ENCODE measurements at places on chromosomes 7 and 10.

DNA sequence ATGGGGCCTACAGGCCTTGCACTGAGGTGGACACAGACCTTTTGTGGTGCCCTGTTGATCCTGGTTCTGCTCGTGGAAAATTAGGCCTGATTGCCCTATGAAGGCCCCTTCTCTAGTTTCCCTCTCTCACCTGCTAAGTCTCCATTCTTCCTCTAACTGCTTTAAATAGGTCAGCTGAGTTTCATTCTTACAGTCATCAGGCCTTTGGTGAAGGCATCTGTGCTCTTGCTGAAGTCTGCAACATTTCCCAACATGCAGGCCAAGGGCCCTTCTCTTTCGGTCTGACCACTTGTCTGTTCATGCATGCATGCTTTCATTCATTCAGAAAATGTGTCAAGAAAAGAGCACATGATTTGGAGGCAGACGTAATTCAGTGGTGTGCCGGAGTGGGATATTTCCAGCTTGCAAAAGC is 244.0 kb downstream of the BUB3 start:
- DNase-seq, result no peak
- no peak overlapping the region for H3K4me3 ChIP-seq
- H3K27ac ChIP-seq, result no peak overlapping the region
- H3K4me1 ChIP-seq, result peaks cover 2% of the 10 kb centered on the region
- no peaks in the 10 kb centered on the region for H3K27me3 ChIP-seq
- H3K36me3 ChIP-seq, result peaks cover 2% of the 10 kb centered on the region

DNA sequence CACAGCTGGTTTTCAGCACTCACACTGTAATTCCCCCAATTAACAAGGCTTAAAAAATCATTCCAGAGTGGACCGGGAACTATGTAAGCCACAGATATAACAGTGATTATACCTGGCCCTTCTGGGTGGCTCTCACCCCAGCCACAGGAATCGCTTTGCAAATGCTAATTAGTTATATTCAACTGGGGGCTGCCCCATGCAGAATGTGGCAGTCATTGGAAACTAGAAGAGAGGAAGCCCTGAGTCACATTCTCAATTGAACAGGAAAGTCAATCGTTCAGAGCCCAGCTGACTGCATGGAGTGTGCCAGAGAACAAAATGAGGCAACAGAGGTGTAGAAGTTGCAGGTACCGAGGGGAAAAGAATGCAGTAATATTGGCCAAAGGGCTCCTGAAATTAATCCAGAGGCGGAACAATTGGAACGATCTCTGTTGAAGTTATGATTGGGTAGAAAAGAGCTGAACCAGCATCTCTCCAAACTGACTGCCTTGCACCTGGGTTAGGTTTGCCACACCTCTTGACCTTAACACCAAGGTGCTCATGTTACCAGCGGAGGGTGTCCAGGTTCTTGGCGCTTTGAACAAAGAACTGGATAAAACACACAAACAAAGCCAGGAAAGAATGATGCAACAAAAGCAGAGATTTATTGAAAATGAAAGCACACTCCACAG is 909.7 kb upstream of the AUTS2 start:
- no peaks in the 10 kb centered on the region for H3K4me1 ChIP-seq
- H3K4me3 ChIP-seq, result no peak overlapping the region

GRCh38 chr10:21520509-21520908 is 5.0 kb downstream of the SKIDA1 start:
- H3K4me1 ChIP-seq, result peaks cover 42% of the 10 kb centered on the region
- H3K27me3 ChIP-seq, result peaks cover 58% of the 10 kb centered on the region
- H3K36me3 ChIP-seq, result peaks cover 9% of the 10 kb centered on the region
- H3K4me3 ChIP-seq, result no peak overlapping the region

- no peaks in the 10 kb centered on the region for H3K27me3 ChIP-seq
- H3K27ac ChIP-seq, result no peak overlapping the region
- no peaks in the 10 kb centered on the region for H3K36me3 ChIP-seq
- no peak for DNase-seq
These were observed 618.5 kb downstream of the INHBA start for GRCh38 chr7:41084381-41084780.

GRCh38 chr10:65622608-65623007 is 1303.2 kb upstream of the LRRTM3 start:
- no peak overlapping the region for H3K27ac ChIP-seq
- H3K36me3 ChIP-seq, result no peaks in the 10 kb centered on the region
- no peak for DNase-seq
- H3K4me1 ChIP-seq, result no peaks in the 10 kb centered on the region

- H3K4me3 ChIP-seq, result peak overlapping the region; percentile 88
- H3K4me1 ChIP-seq, result peaks cover 28% of the 10 kb centered on the region
- H3K36me3 ChIP-seq, result peaks cover 4% of the 10 kb centered on the region
- H3K27me3 ChIP-seq, result no peaks in the 10 kb centered on the region
- peak overlapping the region; percentile 95 for H3K27ac ChIP-seq
These were observed 3.0 kb downstream of the IRF5 start for GRCh38 chr7:128940494-128941322.

GRCh38 chr7:47102331-47102841 is 479.5 kb downstream of the TNS3 start:
- DNase-seq, result no peak
- no peaks in the 10 kb centered on the region for H3K4me1 ChIP-seq
- H3K27me3 ChIP-seq, result no peaks in the 10 kb centered on the region
- H3K36me3 ChIP-seq, result no peaks in the 10 kb centered on the region
- no peak overlapping the region for H3K27ac ChIP-seq

- peaks cover 3% of the 10 kb centered on the region for H3K36me3 ChIP-seq
- no peak overlapping the region for H3K4me3 ChIP-seq
- DNase-seq, result no peak
- no peaks in the 10 kb centered on the region for H3K27me3 ChIP-seq
These were observed 283.5 kb upstream of the PPP2R2D start for GRCh38 chr10:131617113-131617858.

- no peaks in the 10 kb centered on the region for H3K27me3 ChIP-seq
- H3K4me1 ChIP-seq, result no peaks in the 10 kb centered on the region
- H3K4me3 ChIP-seq, result no peak overlapping the region
These were observed 56.8 kb downstream of the AUTS2 start for GRCh38 chr7:69654849-69655707.

- H3K27me3 ChIP-seq, result no peaks in the 10 kb centered on the region
- H3K27ac ChIP-seq, result no peak overlapping the region
- H3K36me3 ChIP-seq, result no peaks in the 10 kb centered on the region
- no peaks in the 10 kb centered on the region for H3K4me1 ChIP-seq
- no peak for DNase-seq
These were observed 41.3 kb upstream of the AGMO start for GRCh38 chr7:15603124-15603523.

DNA sequence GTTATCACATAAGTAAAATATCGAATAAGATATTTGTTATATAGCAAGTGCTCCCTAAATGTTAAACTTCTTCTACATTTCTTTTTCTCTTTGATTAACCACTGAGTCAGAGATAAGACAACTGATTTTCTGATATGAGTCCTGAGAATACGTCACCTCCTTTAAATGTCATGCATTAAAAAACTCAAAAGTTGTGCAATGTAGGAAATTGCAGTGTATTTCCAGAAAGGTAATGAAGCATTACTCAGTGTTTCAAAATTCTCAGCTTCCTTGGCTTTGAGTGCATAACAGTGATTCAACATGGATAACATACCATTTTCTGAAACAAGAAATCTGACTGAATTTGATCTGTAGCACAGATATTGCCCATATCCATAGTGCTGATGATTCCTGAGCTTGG is 155.8 kb downstream of the BMPER start:
- no peak overlapping the region for H3K4me3 ChIP-seq
- peaks cover 4% of the 10 kb centered on the region for H3K27me3 ChIP-seq
- DNase-seq, result no peak

DNA sequence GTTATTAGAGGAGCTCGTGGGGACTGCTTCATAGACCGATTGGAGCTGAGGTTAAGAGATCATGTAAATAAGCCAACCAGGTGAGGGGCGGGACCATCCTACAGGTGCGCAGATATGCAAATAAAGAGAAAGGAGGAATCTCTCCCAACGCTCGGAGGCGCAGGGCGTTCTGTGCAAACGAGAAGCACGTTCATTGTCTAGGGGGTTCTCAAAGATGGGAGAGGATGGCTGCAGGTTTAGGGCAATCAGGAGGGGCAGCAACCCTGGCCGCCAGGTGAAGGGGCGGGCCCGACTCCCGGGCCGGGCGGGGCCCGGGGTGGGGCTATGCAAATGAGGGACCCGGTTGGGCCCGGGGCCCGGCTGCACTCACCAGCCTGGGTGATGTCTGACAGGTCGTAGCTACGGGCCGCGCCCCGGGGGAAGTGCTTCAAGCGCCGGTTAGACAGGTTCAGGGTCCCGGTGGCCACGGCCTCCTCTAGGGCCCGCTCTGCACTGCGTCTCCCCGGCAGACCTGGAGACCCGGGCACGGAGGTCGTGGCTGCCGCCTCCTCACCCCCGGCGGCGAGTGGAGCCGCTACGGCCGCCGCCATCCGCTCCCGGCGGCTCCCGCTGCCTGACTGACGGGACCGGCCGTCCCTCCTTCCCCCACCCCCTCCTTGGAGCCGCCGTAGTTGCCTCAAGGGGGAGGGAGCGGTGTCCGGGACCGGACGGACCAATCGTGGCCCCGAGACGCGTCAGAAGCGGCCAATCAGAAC is at the start of gene LRCH4:
Gene LRCH4, minus strand, starts transcription at position 619 of the 755 bp plus-strand sequence. Its CDS starts 29 bp downstream, at position 590.
- H3K4me1 ChIP-seq, result peaks cover 30% of the 10 kb centered on the region
- H3K27me3 ChIP-seq, result no peaks in the 10 kb centered on the region
- peak within 1 kb of the TSS; percentile 99 for H3K4me3 ChIP-seq
- peak; percentile 69 for DNase-seq
- H3K27ac ChIP-seq, result peak within 1 kb of the TSS; percentile 98

- no peaks in the 10 kb centered on the region for H3K36me3 ChIP-seq
- H3K27ac ChIP-seq, result no peak overlapping the region
- no peaks in the 10 kb centered on the region for H3K27me3 ChIP-seq
- no peak for DNase-seq
These were observed 5.0 kb downstream of the CD36 start for GRCh38 chr7:80643336-80643915.

DNA sequence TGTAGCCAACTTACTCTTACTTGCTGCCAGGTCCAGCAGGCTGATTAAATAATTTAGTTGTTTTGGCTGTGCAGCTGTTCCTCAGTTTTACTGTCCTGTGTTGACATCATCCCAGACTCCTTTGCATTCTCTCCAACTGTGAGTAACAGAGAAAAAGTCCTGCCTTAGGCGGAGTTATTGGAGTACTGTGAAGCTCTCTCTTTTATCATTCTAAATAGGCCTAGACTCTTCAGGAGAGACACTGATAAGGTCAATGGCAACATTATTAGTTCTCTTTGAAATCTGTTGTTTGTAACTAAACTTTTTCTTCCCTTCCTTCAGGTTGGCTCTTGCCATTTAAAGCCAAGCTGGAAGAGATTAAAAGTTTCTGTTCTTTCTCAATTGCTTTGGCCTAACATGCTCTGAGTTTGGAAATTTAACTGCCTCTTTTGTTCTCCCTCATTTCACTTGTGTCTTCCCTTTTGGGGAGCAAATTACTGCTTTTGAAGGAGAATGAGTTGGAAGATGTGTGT is 215.7 kb upstream of the CSTF2T start:
- H3K27ac ChIP-seq, result no peak overlapping the region
- H3K27me3 ChIP-seq, result no peaks in the 10 kb centered on the region
- no peak for DNase-seq
- no peak overlapping the region for H3K4me3 ChIP-seq

DNA sequence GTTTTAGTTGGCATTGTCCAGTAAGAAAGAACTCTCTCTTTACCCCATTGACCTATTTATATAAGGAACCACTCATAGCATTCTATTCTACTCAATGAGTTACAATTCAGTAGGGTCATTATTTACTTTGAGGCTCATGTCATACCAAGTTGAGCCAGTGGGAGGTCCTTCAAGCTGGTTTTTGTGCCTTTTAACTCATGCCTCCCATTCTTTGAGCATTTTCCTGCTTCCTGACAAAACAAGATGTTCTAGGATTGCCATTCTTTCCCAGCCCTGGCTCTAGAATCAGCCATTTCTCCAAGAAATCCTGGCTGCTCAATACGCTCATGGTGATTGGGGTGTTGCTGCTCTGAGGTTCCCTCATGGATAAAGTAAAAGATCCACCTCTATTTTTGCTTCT is 250.1 kb downstream of the ABCA13 start:
- no peak overlapping the region for H3K4me3 ChIP-seq
- H3K36me3 ChIP-seq, result no peaks in the 10 kb centered on the region
- no peaks in the 10 kb centered on the region for H3K4me1 ChIP-seq
- no peak for DNase-seq

- H3K4me1 ChIP-seq, result peaks cover 24% of the 10 kb centered on the region
- DNase-seq, result no peak
- H3K4me3 ChIP-seq, result no peak overlapping the region
- H3K27me3 ChIP-seq, result no peaks in the 10 kb centered on the region
These were observed 34.3 kb downstream of the SLC25A13 start for GRCh38 chr7:96287559-96287958.

DNA sequence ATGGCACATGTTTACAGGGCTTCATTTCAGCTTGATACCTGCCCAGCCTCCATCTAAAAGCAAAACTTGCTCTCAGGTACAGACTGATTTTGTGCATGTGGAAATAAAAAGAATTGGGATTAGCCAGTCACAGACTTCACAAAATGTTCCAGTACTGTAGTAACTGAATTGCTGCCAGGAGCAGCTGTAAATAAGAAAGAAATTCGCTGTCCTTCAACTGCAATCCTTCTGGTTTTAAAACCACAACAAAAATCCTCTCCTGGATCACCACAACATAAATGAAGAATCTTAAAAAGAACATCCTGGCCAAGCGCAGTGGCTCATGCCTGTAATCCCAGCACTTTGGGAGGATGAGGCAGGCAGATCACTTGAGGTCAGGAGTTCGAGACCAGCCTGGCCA is 3.9 kb upstream of the MIOS start:
- peaks cover 3% of the 10 kb centered on the region for H3K4me1 ChIP-seq
- peaks cover 2% of the 10 kb centered on the region for H3K36me3 ChIP-seq
- H3K27ac ChIP-seq, result no peak overlapping the region
- no peak for DNase-seq
- no peaks in the 10 kb centered on the region for H3K27me3 ChIP-seq
- H3K4me3 ChIP-seq, result no peak overlapping the region

DNA sequence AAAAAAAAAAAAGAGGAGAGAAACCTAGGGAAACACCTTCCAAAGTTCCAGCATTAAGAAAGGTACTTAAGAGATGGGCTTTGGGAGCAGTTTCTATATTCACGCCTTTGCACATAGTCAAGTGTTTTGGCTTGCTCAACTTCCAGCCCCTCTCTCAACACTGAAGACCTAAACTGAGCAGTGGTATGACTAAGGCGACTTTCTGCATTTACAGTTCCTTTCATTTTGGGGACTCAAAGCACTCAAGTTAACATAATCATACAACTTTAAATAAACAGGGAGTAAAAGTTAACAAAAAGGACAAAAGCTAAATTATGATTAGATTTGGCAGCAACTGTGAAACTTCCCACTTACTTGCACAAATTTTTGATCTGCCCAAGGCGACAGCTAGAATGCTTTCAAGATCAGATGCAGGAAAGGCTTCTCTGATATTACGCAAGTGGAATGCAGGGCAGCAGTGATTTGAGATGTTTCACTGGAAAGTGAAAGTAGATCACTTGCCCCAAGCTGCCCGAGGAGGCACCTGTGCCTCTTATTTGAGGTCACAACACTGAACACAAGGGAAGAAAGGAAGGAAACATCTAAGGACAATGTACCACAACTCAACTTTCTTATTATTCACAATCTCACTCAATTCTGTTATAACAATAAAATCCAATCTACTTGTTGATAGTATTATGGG is 199.5 kb downstream of the SKAP2 start:
- peaks cover 8% of the 10 kb centered on the region for H3K4me1 ChIP-seq
- peaks cover 12% of the 10 kb centered on the region for H3K27me3 ChIP-seq
- H3K27ac ChIP-seq, result peak overlapping the region; percentile 27
- no peaks in the 10 kb centered on the region for H3K36me3 ChIP-seq
- peak overlapping the region; percentile 69 for H3K4me3 ChIP-seq
